Bone marrow (tissue), 2 donors: ENCODE measurements at places on chromosomes 7 and 10.

GRCh38 chr7:13742811-13743210, 246.7 kb downstream of the ETV1 start:
- no peak for DNase-seq

DNA sequence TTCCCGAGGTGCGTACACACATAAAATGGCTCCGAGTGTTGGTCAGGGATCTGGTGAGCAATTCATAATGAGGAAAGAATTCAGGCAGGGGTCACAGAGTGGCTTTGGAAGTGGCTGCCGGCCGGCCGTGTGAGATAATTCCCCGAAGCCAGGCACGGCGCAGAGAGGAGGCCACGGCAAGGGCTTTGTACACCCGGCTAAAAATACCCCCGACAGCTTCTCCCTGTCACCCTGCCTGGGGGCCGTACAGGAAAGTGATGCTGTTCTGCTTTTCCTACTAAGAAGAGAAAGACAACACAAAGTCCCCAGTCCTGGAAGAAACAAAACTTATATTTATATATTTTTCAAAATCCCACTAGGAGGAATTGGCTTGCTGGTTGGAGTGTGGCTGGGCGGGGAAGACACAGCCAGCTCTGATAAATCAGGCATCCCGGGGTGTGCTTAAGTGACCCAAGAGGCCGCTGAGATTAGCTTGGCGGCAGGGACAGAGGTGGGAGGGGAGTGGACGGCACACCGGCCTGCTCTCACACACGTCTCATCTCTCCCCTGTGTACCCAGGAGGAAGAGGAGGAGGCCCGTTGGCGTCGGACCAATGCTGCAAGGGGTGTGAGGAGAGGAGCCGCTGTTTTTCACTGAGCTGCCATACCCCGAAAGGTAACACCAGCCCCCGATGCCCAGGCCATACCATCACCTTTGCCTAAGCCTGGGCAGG, 70.5 kb downstream of the ZMIZ1 start:
- no peak for DNase-seq

DNA sequence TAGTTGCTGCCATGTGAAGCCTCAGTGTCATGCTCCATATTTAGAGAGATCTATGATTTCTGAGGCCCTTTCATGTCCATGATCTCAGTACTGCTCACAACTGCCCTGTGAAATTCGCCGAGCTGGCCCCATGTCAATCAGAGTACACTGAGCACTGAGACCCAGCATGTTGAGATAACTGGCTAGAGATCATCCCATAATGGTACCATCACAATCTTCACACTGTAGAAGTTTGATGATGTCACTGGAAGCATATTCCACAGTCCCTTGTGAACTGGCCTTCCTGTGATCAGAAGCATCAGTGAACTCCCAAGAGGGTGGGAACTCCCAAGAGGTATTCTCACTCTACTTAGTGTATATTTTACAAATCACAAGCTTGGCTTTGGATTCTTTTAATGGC, 116.0 kb downstream of the EGFR start:
- no peak for DNase-seq

DNA sequence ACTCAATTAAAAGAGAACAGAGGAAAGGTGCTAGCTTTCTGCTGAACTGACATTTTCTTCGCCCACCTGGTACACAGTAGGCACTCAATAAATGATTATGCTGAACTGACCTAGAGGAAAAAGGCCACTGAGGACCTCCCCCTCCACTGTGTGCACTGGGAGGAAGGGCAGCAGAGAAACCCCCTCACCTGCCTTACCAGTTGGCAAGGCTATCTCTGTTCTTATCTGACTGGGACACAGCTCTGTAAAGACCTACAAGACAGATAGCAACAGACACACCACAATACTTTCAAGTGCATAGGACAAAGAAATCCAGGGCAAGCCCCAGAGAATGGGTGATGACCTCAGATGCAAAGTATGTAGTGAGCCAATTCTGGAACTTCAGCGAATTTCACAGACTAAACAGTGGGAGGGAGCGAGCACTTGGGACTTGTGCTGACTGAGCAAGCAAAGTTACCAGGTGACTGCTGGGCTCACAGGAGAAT, 30.4 kb downstream of the PDLIM1 start:
- no peak for DNase-seq

DNA sequence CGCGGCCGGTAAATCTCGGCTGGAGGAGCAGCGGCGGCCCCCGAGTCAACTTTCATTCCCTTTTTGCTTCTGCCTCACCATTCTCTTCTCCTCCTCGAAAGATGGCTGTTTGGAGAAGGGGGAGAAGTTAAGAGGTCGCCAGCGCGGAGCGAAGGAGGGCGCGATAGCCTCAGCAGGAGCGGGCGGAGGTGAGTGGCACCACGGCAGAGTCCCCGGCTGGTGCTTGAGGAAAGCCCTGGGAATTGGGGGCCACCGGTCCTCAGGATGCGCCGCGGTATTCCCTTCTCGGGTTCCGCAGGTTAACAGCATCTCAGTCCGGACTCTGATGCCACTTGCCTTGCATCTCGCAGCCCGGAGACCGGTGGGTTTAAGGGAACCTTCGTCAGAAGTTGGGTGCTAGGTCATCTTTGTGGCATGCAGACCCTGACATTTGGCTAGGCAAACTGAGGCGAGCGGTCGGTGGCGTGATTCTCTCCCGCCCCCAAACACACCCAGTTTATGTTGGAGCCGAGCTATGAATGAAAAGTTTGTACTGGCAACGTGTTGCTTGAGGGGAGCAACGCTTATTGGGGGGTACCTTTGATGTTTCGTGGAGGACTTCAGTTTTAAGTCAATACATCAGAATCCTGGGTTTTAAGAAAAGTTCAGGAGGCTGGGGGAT, 59.5 kb upstream of the PRPS1L1 start:
- DNase-seq = no peak

DNA sequence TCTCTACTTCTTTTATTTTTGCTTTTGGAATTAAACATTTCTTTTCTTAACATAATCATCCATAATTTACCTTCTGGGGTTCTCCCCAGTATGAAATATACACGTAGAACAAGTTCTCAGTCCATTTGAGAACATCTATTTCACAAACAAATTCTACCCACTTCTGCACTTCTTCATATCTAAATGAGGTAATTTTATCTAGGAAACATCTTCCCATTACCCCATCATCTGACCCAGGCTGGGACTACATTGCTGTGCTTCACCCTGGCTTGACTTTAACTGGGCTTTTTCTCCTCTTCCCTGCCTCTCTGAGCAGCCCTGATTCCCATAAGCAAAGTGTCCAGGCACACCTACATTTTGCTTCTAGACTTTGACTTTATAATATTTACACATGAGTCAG, 43.3 kb upstream of the AMPH start:
- no peak for DNase-seq

- no peak for DNase-seq
Observed at GRCh38 chr10:85600744-85601081, 765.9 kb downstream of the GRID1 start.

DNA sequence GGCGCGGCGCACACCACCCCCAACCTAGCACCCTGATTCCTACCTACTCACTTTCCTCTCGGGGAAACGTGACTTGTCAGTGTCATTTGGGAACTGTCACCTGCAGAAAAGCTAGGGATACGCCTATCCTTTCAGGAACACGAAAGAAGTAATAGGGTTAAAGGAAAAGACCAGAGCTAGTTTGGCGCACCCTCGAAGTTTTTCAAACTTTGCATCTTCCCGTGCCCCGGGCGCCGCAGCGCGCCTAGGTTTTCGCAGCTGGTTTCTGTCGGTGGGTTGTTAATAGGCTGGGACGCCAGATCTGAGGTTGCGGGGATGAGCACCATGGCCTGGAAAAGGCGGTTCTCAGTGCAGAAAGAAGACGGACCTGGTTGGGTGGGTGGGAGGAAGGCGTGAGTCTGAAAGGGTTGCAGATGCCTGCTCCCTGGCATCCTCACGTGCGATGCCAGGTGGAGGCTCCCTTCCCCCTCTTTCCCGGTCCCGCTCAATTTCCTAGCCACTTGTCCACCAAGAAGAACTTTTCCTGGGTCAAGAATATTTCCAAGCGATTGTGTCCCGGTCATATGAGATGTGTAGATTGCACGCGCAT, 568 bp upstream of the MEOX2 start:
- DNase-seq = no peak

DNA sequence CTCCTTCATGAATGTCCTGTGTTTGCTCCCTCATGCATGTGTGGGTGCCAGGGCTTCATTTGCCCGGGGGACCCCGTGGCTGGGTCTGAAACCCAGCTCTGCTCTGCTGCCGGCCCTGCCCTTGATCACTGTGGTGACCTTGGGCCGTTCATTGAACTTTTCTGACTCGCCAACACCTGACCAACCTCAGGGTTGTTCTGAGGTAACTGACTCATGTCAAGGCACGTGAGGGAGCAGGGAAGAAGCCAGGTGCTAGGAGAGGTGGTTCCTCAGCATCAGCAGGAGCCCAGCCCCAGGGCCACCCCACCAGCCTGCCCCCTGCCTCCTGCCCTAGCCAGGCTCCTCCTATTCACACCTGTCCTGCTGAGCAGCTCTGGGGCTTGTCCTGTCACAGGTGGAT, 47.9 kb downstream of the TBATA start:
- DNase-seq = no peak

DNA sequence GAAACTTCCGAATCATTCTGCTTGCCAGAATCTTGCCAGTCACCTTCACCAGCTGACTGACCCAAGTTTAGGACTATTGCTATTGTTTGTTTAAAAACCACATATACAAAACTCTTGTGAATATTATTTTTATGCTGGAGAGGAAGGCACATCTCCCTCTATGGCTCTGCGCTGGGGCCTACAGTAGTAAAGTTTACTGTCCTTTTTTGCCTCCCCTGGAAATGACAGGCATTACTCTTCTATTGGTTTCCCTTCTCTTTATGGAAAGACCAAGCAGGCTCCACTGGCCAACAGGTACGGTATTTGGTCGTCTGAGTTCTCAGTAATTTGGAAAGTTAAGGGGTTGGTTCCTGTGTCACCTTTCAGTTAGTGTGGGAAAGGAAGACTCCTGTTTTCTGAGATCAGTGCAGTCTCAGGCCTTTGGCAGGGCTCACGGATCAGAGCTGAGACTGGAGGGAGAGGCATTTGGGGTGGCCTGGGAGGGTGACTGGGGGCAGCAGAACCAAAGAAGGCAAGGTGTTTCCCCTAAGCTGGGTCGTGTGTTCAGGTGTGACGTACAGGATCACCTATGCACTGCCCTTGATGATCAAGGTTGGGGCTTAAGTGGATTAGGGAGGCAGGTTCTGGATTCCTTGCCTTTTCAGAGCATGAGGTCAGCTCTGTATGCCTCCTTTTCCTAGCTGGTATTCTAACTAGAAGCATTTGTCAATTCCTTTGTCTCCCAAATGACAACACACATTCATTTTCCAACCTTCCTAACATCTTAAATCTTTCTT, 16.0 kb upstream of the KIF5B start:
- no peak for DNase-seq

GRCh38 chr7:82164813-82165212, 278.8 kb downstream of the CACNA2D1 start:
- no peak for DNase-seq

DNA sequence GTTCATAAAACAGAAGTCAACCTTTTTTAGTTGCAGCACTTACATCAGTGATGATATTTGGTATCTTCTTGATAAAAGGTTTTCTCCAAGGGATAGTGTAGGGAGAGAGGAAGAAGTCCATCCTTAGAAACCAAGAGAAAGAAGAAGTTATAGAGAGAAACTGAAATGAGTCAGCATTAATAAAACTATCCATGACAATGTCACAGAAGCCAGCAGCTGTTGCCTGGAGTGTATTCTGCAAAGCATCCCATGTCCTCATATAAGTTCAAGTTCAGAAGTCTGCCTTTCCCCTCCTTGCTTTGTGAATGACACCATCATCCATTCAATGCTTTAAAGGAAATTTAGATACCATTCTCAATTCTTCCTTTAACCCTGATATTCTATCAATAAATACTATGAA, 14.4 kb upstream of the COL1A2 start:
- no peak for DNase-seq

GRCh38 chr7:24197852-24198251, 86.1 kb upstream of the NPY start:
- no peak for DNase-seq

GRCh38 chr7:98879198-98879978, 1.1 kb downstream of the TRRAP start:
- DNase-seq = no peak

DNA sequence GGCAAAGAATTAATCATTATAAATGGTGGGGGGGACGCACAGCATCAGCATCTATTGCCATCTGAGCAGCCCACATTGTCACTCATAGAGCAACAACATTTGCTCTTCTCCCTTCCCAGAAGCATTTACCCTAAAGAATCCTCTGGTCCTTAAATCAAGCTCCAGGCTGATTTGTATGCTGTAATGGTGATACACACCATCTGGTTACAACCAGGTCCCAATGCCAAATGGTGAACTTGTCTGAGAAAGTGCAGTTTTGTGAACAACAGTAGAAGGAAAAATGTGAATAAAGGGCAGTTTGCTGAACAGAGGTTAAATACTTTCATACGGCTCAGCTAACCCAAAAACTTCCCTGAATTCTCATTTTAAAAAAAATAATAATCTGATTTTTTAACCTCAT, 38.8 kb upstream of the TCF7L2 start:
- no peak for DNase-seq

- no peak for DNase-seq
Observed at GRCh38 chr10:73937333-73938043, 26.6 kb downstream of the PLAU start.

GRCh38 chr10:31099664-31100063, 68.0 kb upstream of the ZNF438 start:
- DNase-seq = no peak

DNA sequence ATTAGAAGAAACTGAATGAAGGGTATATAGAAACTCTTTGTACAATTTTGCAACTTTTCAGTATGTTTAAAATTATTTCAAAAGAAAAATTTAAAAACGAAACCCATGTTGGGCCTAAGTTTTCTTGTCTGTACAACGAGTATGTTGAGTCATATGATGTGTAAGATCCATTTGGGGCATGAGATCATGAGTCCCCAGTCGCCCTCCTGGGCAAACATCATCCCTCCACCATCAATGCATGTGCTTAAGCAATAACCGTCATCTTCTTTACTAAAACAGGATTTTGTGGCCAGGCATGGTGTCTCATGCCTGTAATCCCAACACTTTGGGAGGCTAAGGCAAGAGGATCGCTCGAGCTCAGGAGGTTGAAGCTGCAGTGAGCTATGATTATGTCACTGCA, 54.2 kb upstream of the CDCA7L start:
- no peak for DNase-seq

- no peak for DNase-seq
Observed at GRCh38 chr10:47413531-47414226, 29.6 kb upstream of the ZNF488 start.

DNA sequence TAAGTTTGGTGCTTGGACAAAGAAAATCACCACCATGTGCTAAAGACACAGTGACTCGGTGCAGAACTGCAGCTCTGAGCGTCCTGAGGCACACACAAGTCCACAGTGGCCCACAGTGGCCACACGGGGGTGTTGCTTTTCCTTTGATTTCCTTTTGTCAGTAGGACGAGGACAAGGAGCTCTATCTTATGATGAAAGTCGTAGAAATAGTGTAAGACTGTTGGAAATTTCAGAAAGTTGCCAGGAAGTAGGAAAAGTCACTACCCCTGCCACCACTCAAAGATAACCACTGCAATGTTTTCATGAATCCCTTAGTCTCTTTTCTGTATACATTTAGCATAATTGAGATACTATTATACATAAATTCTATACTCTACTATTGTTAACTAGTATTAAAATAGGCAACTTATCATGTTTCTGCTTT, 146.0 kb downstream of the TNS3 start:
- DNase-seq = no peak
